Left ventricle myocardium superior (tissue), 1 donor: ENCODE measurements at places on chromosomes 7 and 10. TPM values are rescaled to one million over a fixed set of nuclear protein-coding genes. Genes with fewer than 3 reads are reported as not detected.

The MYL10 gene
- not detected for total RNA-seq

The FRMD4A gene
- 43.3 TPM for total RNA-seq

The PLCE1 gene
- 4.6 TPM for total RNA-seq

The ADCY1 gene
- 8.9 TPM for total RNA-seq

The GPRIN2 gene
- not detected for total RNA-seq

The VAX1 gene
- total RNA-seq, result not detected

The SMO gene
- 5.0 TPM for total RNA-seq

The BPGM gene
- total RNA-seq, result 15.2 TPM

The C1QL3 gene
- not detected for total RNA-seq

The CPXM2 gene
- 4.1 TPM for total RNA-seq

The HIBADH gene
- 109 TPM for total RNA-seq

The LRRN3 gene
- total RNA-seq, result 10.6 TPM

The GIMAP6 gene
- 31.5 TPM for total RNA-seq

The RFC2 gene
- 10.5 TPM for total RNA-seq

The CDNF gene
- total RNA-seq, result 2.0 TPM

The PALD1 gene
- 5.2 TPM for total RNA-seq

The SERPINE1 gene
- 1.3 TPM for total RNA-seq

The OPALIN gene
- total RNA-seq, result not detected

The MMD2 gene
- total RNA-seq, result not detected

The GIMAP1 gene
- 6.7 TPM for total RNA-seq

The OR2A1 gene
- not detected for total RNA-seq

The DPYSL4 gene
- total RNA-seq, result 45.2 TPM

The CFAP46 gene
- 1.5 TPM for total RNA-seq

The PTF1A gene
- not detected for total RNA-seq

The CACNB2 gene
- 55.9 TPM for total RNA-seq

The RHOBTB1 gene
- total RNA-seq, result 13.5 TPM

The PSD gene
- 0.50 TPM for total RNA-seq

The SAP25 gene
- total RNA-seq, result 0.77 TPM

The SPDYE11 gene
- total RNA-seq, result not detected

The BAMBI gene
- 12.5 TPM for total RNA-seq

The MRM2 gene
- 23.5 TPM for total RNA-seq

The PARP12 gene
- total RNA-seq, result 13.8 TPM

The XPNPEP1 gene
- total RNA-seq, result 36.4 TPM

The ZNF425 gene
- 0.72 TPM for total RNA-seq

The SFMBT2 gene
- total RNA-seq, result 11.0 TPM

The HOXA1 gene
- total RNA-seq, result not detected

The LDB3 gene
- 1,459 TPM for total RNA-seq

The FGFBP3 gene
- total RNA-seq, result 0.27 TPM

The MYO3A gene
- total RNA-seq, result not detected

The LIPK gene
- not detected for total RNA-seq

The FGF8 gene
- not detected for total RNA-seq
